ENCODE measurements at places on chromosomes 12 and 14.

GRCh38 chr12:123062681-123063486 is 82.4 kb downstream of the ARL6IP4 start:
- no peak for DNase-seq

DNA sequence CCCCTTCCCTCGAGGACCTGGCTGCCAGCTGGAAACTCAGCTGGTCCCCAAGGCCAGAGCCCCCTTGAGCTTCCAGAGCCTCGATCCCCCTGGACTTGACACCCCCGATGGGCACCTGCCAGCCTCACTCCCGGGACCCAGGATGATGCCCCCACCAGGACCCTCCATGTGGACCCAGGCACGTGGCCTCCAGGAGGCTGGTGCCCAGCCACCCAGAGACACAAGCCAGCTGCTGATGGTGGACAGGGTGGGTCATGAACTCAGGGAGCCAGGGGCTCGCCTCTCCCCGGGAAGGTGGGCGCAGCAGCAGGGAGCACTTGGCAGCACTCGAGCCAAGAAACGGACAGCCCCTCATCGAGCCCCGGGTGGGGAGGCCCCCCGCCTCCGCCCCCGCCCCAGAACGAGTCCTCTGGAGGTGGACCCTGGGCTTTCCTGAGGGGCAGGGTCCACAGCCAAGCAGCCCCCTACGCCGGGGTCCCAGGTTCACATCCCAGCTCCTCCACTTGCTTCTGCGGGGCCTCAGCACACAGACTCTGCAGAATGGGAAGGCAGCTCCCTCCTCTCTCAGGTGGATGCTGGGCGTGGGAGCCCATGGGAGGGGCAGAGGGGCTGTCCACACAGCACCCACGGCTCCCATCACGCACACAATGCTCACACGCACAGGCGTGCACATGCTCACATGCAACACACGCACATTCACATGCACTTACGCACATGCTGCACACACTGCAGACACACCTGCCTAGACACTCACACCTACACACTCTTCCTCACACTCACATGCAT is 12.1 kb downstream of the C14orf180 start:
- no peak for DNase-seq

DNA sequence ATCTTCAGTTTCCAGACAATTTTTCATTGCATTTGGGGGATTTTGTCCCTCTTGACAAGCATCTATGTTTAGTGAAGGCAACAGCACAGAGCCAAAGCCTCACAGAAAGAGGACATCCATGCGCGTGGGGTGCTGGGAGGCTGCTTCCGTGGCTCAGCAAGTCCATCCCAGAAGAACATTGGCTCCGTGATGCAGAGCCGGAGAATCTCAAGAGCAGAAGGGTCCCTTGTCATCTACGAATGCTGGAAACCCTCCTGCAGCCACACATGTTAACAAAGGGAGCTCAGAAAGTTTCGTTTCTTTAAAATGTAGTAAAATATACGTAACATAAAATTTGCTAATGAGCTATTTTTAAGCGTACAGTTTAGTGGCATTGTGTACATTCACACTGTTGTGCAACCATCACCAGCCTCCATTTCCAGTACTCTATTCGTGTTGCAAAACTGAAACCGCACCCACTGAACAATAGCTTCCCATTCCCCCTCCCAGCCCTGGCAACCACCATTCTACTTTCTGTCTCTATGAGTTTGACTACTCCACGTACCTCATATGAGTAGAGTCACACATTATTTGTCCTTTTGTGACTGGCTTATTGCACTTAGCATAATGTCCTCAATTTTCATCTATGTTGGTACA is 185.9 kb downstream of the TTC7B start:
- DNase-seq, result no peak

- DNase-seq, result no peak
These were observed 4.8 kb upstream of the IFFO1 start for GRCh38 chr12:6560501-6561205.

GRCh38 chr14:90272523-90272922 is 16.2 kb downstream of the PSMC1 start:
- no peak for DNase-seq
